ENCODE measurements at places on chromosomes 13 and 19.

GRCh38 chr19:36963280-36963679, 47.1 kb downstream of the ZNF568 start:
- DNase-seq: no peak

- no peak for DNase-seq
These were observed 171.4 kb downstream of the FOXO1 start for GRCh38 chr13:40494946-40495620.

DNA sequence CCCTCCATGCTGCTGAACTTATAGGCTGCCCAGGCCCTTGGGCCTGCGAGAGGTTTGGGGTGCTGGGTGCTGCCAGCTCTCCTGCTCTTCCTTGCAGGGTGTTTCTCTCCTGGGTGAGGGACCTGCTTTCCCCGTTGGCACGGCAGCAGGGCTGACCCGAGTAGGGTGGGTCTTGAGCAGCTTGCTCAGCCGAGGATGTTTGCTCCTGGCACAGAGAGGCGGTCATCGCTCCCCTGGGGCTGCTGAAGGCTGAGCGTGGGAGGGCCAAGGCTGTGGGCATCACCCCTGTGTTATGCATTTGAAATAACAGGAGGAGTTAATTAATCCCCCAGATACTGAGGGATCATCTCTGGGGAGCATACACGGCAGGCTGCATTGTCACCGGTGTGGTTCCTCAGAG, 5.3 kb downstream of the KCTD15 start:
- no peak for DNase-seq

DNA sequence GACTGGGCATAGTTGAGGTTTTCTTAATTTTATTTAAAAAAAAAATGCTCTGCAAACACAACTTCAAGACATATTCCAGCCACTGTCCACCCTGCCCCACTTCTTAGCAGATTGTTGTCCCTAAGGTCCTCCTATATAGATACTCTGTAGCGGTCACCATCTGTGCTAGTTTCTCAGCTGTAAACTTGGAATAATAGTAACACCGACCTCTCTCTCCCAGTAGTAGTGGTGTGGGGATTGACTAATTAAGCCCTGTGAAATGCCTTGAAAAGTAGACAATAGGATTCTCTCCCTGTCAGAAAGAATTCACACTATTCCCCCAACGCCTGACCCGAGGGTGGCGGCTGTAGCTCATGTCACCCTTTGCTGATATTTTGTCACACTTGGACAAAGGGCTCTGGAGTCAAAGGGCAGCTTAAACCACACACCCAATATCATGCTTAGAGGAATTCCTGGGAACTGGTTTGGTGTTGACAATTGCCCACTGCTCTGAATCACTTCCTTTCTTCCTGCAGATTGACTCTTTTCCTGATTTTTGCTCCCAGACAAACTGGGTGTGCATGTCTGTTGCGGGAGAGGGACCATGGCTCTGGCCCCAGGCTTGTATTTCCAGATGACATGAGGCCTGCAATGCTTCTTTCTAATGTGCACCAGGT, 9.2 kb upstream of the SERP2 start:
- DNase-seq: no peak

- DNase-seq: no peak
These were observed 9.0 kb downstream of the COL4A1 start for GRCh38 chr13:110297766-110298504.

- DNase-seq: no peak
These were observed 1273.3 kb upstream of the ATXN8OS start for GRCh38 chr13:68834375-68834774.

DNA sequence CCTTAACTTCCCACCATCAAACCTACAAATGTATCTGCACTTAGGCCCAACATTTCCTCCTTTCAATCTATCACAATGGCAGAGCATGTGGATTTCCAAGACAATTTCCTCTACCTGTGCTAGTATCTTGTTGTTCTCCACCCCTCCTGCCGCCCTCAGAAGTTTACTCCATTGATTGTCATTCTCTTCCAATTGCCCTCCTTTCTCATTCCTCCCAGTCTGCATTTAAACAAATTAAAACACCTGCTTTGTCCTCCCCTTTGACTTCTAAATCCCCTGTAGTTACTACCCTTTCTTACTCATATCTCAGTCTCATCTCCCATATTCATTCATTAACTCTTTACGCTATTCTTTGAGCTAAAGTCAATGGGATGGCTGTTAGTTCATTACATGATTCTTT, 370.6 kb downstream of the DIAPH3 start:
- DNase-seq: no peak
